ENCODE measurements at places on chromosomes 11 and 22.

DNA sequence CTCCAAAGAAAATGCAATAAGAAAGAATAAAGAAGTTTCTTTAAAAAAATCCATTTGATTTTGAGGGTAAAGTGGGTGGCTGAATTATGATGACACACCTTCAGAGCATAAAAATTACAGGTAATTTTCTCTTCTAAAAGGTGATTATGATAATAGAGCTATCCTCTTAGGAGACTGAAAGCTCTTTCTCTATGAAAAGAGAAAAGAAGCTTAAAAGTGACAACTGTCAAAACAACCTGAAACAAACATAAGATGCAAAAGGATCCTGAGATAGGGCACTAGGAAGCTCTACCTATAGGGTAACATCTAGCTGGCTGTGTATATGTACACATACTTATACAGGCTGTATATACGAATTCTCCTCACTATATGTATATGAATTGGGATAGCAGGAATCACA lies 270.2 kb downstream of the GUCY1A2 start:
- no peak overlapping the region for H3K27ac ChIP-seq
- H3K27me3 ChIP-seq, result no peaks in the 10 kb centered on the region
- no peak overlapping the region for H3K4me3 ChIP-seq
- DNase-seq, result no peak
- H3K36me3 ChIP-seq, result no peaks in the 10 kb centered on the region

GRCh38 chr11:70068345-70068744 lies 9.8 kb upstream of the ANO1 start:
- no peak for DNase-seq
- no peak overlapping the region for H3K27ac ChIP-seq
- H3K4me1 ChIP-seq, result no peaks in the 10 kb centered on the region
- H3K4me3 ChIP-seq, result no peak overlapping the region
- H3K36me3 ChIP-seq, result no peaks in the 10 kb centered on the region
- peaks cover 27% of the 10 kb centered on the region for H3K27me3 ChIP-seq

- no peaks in the 10 kb centered on the region for H3K4me1 ChIP-seq
- H3K27me3 ChIP-seq, result no peaks in the 10 kb centered on the region
These were observed 52.7 kb downstream of the RTL6 start for GRCh38 chr22:44445307-44445680.

- H3K4me3 ChIP-seq, result no peak overlapping the region
- peaks cover 3% of the 10 kb centered on the region for H3K27me3 ChIP-seq
- no peaks in the 10 kb centered on the region for H3K36me3 ChIP-seq
- no peak overlapping the region for H3K27ac ChIP-seq
- H3K4me1 ChIP-seq, result peaks cover 22% of the 10 kb centered on the region
These were observed 2.9 kb upstream of the TBX10 start for GRCh38 chr11:67642173-67643120.

DNA sequence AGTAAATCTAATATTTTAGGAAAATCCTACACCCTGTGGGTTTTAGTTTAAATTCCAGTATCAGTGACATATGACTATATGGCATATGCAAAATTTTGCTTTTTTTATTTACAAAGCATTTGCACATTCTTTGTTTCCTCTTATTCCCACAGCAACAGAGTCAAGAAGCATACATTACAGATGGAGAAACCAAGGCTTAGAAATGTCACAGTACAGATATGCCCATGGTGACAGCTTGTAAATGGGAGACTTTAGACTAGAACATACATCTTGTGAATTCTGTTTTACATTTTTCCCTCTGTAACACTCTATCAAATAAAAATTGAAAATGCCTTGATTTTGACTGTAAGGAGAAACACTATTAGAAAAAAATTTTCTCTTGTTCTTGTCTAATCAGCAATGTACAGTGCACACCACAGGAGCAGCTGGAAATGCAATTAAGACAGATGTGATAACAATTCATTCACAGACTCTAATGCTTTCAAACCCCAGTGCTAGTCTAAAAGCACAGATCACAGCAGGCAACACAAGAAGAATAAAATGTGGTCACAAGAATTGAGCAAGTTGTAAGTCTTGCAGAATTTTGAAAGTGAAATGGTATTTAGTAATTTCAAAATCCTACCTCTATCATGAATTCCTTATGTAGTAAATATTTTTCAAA lies 375.9 kb downstream of the LUZP2 start:
- no peak for DNase-seq
- H3K27me3 ChIP-seq, result no peaks in the 10 kb centered on the region
- H3K27ac ChIP-seq, result no peak overlapping the region
- no peaks in the 10 kb centered on the region for H3K4me1 ChIP-seq

- no peak overlapping the region for H3K27ac ChIP-seq
- no peaks in the 10 kb centered on the region for H3K36me3 ChIP-seq
- no peaks in the 10 kb centered on the region for H3K4me1 ChIP-seq
- DNase-seq, result no peak
- H3K27me3 ChIP-seq, result no peaks in the 10 kb centered on the region
- H3K4me3 ChIP-seq, result no peak overlapping the region
These were observed 47.3 kb upstream of the CCDC34 start for GRCh38 chr11:27410272-27410671.

DNA sequence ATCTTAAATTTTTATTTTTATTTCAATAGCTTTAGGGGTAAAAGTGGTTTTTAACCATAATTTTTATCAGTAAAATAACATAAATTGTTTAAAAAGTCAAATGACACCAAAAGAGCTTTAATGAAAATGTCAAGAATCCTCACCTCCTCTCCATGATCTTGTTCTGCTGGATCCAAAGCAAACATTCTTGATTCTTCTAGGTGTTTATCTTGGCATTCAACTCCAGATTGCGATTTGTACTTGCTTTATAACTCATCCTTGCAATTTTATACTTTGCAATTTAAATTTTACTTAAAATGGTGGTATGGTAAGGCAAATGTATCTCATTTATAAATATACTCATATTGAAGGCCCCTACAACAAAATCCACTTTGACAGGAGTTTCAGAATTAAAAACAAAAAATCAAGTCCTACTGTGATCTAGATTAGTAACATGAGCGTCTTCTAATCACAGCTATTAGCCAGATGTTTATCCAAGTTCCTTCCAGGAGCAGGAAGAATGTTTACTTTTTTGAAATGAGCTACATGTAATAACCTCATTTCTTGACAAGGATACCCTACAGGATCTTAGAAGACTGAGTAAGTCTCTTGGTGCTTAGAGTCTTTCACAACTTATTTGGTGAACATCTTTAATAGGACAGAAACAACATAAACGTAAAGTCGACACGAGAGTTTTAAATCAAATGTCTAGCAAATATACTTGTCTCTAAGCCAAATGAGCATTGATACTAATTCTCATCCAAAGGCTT lies 72.4 kb upstream of the CARD18 start:
- H3K27me3 ChIP-seq, result peaks cover 2% of the 10 kb centered on the region
- H3K36me3 ChIP-seq, result no peaks in the 10 kb centered on the region
- no peak overlapping the region for H3K27ac ChIP-seq
- H3K4me1 ChIP-seq, result no peaks in the 10 kb centered on the region
- no peak overlapping the region for H3K4me3 ChIP-seq

GRCh38 chr11:76592961-76593360 lies 77.6 kb downstream of the LRRC32 start:
- peaks cover 10% of the 10 kb centered on the region for H3K27me3 ChIP-seq
- no peak for DNase-seq
- H3K36me3 ChIP-seq, result no peaks in the 10 kb centered on the region

GRCh38 chr11:10454878-10455631 lies at the start of gene AMPD3:
Gene AMPD3, plus strand, starts transcription at chr11:10455264. Its CDS starts 6,256 bp downstream, at chr11:10461520.
- peak within 1 kb of the TSS; percentile 93 for H3K27ac ChIP-seq
- peaks cover 2% of the 10 kb centered on the region for H3K36me3 ChIP-seq
- peak within 1 kb of the TSS; percentile 85 for H3K4me3 ChIP-seq
- H3K27me3 ChIP-seq, result peaks cover 2% of the 10 kb centered on the region

DNA sequence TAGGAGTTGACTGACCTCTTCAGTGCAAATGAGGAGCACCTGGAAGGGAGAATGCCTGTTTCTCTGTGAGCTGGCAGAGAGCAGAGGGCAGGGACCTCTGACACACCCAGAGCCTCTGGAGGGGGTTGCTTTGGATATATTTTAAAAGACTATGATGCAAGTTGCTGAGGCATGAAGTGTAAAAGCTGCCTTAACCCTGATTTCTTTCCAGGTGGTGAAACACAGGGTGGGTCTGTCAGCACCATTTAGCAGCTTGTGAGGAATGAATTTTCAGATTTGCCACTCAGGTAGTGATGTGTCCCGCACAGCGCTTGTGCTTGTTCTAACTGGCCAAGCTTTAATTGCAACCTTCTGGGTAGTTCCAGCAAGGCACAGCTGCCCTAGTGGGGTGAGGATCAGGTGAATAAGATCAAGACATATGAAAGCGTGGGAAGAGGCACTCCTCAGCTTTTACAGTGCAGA lies 90.2 kb downstream of the SWAP70 start:
- no peaks in the 10 kb centered on the region for H3K27me3 ChIP-seq
- no peak overlapping the region for H3K27ac ChIP-seq
- no peaks in the 10 kb centered on the region for H3K36me3 ChIP-seq
- DNase-seq, result no peak

DNA sequence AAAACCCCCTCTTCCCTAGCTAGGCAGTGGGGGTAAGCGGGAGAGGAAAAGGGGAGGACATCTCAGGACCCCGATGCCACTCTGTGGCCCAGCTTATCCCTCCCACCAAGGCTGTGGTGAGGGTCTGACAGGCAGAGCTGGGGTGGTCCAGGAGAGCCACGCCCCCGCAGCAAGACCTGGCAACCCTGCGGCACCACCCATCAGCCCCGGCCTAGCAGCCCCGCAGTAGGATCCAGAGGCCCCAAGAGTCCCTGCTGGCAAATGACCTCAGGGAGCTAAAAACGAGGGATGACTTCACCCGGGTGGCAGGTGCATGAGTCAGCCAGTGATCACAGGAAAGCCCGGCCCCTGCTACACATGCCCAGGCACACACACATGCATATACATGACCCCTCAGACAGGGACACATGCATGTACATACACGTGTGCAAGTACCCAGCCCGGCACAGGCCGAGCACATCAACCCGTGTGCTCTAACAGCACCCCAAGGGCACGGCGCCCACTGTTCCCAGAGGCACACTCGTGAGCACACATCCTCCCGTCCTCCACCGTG lies 32.3 kb downstream of the ARVCF start:
- peaks cover 2% of the 10 kb centered on the region for H3K4me1 ChIP-seq
- no peaks in the 10 kb centered on the region for H3K36me3 ChIP-seq

- no peaks in the 10 kb centered on the region for H3K36me3 ChIP-seq
- peaks cover 25% of the 10 kb centered on the region for H3K4me1 ChIP-seq
- no peak for DNase-seq
These were observed 67.5 kb upstream of the NNMT start for GRCh38 chr11:114228435-114229411.

- peaks cover 12% of the 10 kb centered on the region for H3K27me3 ChIP-seq
- no peaks in the 10 kb centered on the region for H3K36me3 ChIP-seq
- H3K4me3 ChIP-seq, result no peak overlapping the region
- H3K27ac ChIP-seq, result no peak overlapping the region
- no peaks in the 10 kb centered on the region for H3K4me1 ChIP-seq
These were observed 102.8 kb downstream of the GGTLC2 start for GRCh38 chr22:22746963-22747933.

GRCh38 chr11:123597859-123598258 lies 56.6 kb downstream of the SCN3B start:
- H3K36me3 ChIP-seq, result peaks cover 27% of the 10 kb centered on the region
- no peak for DNase-seq
- no peak overlapping the region for H3K27ac ChIP-seq
- no peak overlapping the region for H3K4me3 ChIP-seq
- H3K27me3 ChIP-seq, result no peaks in the 10 kb centered on the region
- H3K4me1 ChIP-seq, result no peaks in the 10 kb centered on the region

- H3K27ac ChIP-seq, result peak within 1 kb of the TSS; percentile 70
- H3K4me1 ChIP-seq, result peaks cover 21% of the 10 kb centered on the region
- H3K27me3 ChIP-seq, result peaks cover 4% of the 10 kb centered on the region
- peak within 1 kb of the TSS; percentile 62 for H3K4me3 ChIP-seq
- H3K36me3 ChIP-seq, result no peaks in the 10 kb centered on the region
These were observed at the start of gene XKR3 for GRCh38 chr22:16824716-16825687. Gene XKR3, minus strand, starts transcription at chr22:16825411. Its CDS starts 17,338 bp downstream, at chr22:16808073.

DNA sequence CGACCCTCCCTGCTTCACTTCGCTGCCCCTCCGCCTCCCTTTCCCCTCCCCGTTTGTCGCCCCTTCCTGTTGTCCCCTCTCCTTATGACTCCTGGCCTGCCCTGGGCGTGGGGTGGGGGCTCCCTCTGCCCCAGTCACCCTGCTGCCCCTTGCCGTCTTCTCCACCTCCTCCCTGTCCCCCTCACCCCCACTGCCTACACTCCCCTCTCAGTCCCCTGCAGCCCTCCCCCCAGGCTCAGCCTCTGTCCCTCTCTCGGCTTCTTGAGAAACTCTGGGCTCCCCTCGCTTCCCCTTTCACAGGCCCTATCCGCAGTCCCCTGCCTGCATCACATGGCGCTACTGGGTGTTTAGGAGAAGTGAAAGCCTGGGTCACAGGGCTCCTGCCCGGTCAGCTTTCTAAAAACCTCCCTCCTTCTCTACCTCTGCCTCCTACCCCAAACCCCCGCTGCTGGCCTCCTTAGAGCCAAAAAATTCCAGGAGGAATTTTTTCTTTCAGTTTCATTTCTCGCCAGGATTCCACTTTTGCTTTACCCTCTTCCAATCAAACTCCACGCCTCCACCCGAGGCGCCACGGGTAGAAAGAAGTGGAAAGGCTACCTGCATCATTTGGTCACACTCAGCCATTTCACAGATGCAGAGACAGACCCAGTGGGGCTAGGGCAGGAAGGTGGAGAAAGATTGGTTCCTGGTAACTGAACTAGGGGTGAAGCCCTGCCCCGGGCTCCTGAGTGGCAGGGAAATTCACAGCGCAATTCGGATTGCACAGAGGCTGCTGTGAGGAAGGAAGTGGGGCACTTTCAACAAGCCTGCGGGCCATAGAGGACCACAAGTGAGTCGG lies at the start of gene SLC15A3:
SLC15A3 (minus strand) TSS at position 273 of the 838 bp plus-strand sequence. CDS start 625 bp downstream, outside the sequence.
- H3K36me3 ChIP-seq, result no peaks in the 10 kb centered on the region
- peaks cover 16% of the 10 kb centered on the region for H3K27me3 ChIP-seq
- peak within 1 kb of the TSS; percentile 86 for H3K27ac ChIP-seq

DNA sequence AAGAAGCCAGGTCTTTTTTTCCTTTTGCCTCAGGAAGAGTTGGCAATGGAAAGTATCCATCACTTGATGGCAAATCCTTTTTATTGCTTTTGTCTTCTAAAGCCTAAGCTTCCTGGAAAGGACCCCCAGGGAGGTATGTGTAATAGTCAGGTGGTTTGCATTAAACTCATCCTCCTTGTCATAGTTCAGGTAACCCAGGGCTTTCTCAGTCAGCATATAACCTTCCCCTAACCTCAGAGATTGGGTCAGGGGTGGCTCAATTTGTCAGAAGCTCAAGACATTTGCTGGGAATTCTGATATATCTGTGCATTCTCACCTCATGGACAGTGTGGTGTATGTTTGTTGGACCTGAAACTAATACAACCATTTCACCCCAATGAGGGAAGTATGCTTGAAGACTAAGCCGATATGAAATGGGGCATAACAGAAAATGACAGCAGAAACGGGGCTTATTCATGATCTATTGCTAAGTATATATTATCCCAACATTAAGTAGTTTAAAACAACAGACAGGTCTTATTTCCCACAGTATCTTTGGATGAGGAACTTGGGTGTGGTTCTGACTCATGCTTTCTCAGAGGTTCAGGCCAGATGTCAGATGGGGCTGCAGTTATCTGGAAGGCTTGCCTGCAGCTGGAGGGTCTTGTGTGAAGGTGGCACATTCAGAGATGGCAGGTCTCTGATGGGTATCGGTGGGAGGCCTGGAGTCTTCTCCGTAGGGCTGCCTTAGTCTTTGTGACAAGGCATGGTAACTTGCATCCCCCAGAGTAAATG lies 135.8 kb upstream of the SPON1 start:
- no peak overlapping the region for H3K27ac ChIP-seq
- peaks cover 10% of the 10 kb centered on the region for H3K27me3 ChIP-seq
- peaks cover 2% of the 10 kb centered on the region for H3K36me3 ChIP-seq
